ENCODE measurements at places on chromosomes 5 and 9.
A peak's percentile ranks its signal among the peaks of the same experiment; 100 is the strongest.

- DNase-seq: no peak
Observed at GRCh38 chr9:98730871-98731270, 22.1 kb upstream of the GABBR2 start.

DNA sequence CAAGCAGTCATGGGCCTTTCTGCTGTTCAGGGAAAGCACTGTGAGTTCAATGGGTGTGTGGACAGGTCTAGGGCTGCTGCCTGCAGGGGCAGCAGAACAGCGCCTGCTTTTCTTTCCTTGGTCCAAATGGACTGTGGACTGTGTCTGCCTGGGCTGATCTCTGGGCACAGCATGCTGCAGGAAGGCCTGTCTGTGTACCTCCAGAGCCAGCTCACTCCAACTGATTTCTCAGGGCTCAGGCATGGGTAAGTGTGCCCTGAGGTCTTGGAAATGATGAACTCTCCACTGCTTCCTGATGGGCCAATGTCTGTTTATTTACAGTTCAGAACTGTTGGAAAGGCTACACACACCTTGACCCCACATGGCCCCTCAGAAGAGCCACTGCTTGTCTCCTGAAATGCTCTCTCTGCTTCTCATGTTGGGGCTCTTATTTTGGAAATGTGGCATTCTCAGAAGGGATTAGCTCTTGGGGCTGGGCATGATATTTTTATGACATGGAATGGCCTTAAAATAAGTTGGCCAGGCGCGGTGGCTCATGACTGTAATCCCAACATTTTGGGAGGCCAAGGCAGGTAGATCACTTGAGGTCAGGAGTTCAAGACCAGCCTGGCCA is 27.0 kb downstream of the SLC22A4 start:
- DNase-seq: no peak

DNA sequence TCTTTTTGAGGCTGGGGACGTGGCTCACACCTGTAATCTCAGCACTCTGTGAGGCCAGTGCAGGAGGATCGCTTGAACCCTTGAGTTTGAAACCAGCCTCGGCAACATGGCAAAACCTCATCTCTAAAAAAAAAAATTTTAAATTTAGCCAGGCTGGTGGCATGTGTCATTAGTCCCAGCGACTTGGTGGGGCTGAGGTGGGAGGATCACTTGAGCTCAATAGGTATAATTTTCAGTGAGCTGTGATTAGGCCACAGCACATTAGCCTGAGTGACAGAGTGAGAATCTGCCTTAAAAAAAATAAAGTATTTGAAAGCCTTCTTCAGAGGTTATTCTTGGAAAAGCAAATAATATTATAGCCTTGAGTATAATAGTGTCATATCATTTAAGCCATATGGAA is 41.8 kb downstream of the NSD1 start:
- no peak for DNase-seq

GRCh38 chr5:74355041-74355824 is 285.3 kb downstream of the ENC1 start:
- DNase-seq: no peak

DNA sequence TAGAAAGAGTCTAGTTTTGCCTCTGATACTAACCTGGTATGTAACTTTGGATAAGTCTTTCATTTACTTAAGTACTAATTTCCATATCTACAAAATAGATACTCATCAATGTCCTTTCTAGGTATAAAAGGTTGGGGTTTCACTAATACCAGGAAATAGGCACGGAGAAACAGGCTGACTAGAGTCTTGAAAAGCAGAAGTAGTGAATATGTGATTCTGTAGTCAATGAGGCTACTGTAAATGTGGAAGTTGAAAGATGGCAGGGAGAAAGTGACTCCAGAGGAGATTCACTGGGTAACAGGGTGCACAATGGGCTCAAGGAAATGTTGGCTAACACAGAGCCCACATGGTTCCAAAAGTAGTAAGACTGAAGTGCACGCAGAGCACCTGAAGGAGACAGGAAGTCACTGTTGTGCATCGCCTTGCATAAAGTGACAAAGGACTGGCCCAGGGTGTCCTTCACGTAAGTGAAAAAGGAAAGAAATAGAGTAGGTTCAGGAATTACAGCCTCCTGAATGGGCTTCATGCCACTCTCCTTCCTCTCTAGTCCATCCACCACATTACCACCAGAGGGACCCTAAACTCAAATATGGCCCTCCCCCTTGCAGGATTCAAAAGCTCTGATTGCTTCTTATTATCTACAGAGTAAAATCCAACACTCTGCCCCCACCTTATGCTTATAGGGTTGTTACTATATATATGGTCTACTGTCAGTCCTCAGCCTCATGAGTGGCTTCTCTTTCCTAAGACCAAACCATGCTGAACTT is 288.0 kb upstream of the SMARCA2 start:
- no peak for DNase-seq

- DNase-seq: no peak
Observed at GRCh38 chr9:16915126-16915831, 44.8 kb upstream of the BNC2 start.

DNA sequence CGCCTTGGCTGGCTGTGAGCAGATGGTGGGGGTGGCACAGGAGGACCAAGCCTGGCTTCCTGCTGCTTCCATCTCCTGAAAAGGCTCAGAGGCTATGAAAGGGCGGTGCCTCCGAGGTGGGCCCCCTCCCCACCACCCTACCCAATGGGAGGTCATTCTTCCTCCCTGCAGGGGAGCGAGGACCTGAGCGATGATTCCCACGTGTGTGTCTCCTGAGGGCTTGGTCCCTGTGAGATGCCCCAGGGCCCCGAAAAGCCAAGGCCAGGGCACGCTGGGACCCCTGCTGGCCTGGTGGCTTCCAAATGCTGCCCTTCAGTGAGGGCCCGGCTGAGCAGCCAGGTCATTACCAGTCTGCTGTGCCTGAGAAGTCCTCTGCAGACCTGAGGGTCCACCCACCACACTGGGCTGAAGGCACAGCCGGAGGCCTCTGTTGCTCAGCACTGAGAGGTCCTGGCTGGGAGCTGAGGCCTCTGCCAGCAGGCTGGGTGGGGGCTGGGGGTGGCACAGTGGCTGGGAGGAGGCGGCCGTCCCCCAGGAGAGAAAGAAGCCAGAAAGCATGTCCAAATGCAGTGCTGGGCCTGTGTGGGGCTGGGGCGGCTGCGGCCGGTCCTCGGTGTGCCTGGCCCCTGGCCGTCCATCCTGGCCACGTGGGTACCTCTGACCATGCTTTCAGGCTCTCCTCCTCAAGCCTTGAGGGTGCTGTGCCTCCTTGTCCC is 14.0 kb upstream of the SLC6A19 start:
- no peak for DNase-seq

DNA sequence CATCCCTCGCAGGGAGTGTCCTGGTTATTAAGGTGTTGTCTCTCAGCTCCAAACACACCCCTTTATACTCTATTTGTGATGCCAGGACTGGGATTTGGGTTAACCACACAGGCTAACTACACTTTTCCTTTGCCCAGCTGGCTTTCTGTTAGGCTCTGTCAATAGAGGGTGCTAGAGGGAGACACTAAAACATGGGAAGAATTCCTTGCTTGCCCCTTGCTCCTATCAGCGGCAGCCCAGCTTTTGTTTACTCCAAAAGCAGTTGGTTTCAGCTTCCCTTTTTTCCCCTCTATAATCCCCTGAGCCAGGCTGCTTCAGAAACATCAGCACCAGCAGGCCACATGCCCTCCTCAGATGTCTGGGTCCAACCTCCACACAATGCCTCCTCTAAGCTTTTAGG is 297.1 kb downstream of the KCTD16 start:
- no peak for DNase-seq

DNA sequence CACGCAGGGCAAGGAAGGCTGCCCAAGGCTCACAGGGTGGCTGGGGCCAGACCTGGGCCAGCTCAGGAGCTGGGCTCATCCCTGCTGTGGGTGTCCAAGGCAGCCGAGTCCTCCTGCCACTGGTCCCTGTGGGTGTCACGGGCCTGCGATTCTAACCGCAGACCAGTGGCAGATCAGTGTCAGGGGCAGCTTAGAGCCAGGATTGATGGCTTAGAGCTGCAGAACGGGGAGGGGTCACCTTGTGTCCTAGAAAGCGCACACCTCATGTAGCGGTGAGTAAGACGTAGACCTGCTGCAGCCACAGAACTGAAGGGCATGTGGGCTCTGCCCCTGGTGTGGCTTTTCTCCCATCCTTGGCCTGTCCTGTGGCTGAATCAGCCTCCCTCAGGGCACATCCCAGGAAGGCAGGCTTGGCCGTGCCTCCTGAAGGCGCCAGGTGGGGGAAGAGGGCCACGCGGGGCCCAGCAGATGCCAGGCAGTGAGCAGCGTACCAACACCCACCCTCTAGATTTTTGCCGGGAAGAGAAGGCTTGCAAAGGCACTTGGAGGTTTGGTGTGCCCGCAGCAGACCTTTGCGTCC is 78.3 kb upstream of the FCN2 start:
- no peak for DNase-seq

- DNase-seq: no peak
Observed at GRCh38 chr5:30051976-30052375, 1141.5 kb upstream of the CDH6 start.

- DNase-seq: no peak
Observed at GRCh38 chr5:172872997-172873491, 39.0 kb downstream of the ERGIC1 start.

DNA sequence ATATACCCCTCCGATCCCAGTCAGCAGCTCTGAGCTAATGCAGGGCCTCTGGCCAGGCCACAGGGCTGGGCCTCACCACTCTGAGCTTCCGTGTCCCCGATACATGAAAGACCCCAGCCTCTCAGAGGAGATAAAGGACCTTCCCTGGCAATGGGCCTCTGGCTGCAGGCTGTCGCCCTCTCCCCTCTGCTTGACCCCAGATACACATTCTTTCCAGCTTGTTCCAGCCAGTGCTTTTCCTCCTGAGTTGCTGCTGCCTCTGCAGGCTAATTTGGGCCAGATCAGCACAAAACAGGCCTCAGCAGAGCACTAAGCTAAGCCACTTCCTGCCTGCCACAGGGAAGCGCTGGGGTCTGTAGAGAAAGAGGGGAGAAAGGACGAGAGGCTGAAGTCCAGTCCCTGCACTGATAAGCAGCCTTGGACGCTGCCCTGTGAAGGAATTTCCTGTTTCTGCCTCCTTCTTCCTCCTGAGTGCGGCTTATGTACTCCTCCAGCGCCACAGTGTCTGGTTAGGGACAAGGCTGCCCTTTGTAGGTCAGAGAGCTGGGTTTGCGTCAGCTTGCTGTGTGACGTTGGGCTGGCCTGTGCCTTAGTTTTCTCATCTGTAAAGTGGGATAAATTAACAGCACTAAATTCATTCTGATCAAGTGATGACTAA is 73.0 kb upstream of the IL17B start:
- DNase-seq: no peak

GRCh38 chr5:19619571-19619970 is 368.4 kb downstream of the CDH18 start:
- DNase-seq: no peak

GRCh38 chr9:83473488-83473971 is 64.7 kb downstream of the FRMD3 start:
- no peak for DNase-seq

GRCh38 chr5:127014573-127014972 is 15.8 kb downstream of the MARCHF3 start:
- no peak for DNase-seq

GRCh38 chr9:127049044-127049443 is 73.4 kb downstream of the ANGPTL2 start:
- peak; percentile 3 for DNase-seq

GRCh38 chr9:128765499-128765898 is 6.2 kb downstream of the ZER1 start:
- no peak for DNase-seq

- no peak for DNase-seq
Observed at GRCh38 chr9:95181226-95181818, 136.2 kb downstream of the FANCC start.

GRCh38 chr5:40360685-40361084 is 319.0 kb upstream of the PTGER4 start:
- no peak for DNase-seq

- DNase-seq: no peak
Observed at GRCh38 chr9:95770653-95771131, 104.8 kb upstream of the ERCC6L2 start.

DNA sequence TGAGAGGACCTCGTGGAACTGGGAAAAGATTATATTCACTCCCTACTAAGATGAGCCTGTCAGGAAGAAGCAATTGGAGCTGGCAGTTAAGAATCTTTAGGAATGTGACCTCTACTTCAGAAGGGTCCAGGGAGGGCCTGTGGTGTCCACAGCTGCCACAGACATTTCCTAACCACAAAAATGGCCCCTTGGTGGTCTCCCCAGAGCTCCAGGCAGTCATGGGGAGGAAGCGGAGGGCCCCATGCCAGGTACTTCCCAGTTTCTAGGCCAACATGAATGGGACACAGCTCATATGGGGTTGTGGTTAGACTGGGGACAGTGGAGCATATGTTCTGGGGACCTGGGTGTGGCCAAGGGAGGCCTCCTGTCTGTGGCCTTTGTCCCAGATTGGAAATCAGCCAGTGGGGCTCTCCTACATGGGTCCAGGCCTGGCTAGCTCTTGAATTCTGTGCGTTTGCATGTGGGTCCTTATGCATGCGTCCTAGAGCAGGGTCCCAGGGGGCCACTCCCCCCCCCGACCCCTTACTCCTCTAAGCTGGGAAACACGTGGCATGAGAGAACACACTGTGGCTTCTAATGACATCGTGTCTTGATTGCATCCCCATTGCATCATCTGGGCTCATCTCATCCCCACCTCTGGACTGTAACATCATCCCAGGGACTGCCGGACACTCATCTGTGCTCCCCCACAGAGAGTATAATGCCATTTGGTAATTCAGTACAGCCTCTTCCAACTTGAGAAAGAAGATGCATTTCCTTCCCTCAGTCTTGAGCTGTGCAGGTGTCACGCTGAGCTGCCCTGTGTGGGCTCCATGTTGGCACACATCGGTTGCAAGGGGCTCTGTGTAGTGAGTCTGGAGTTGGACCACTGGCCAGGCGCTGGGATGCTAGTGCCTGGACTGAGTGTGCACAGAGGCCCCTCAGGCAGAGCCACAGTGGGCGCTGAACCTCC is 31.3 kb downstream of the IRF1 start:
- no peak for DNase-seq

DNA sequence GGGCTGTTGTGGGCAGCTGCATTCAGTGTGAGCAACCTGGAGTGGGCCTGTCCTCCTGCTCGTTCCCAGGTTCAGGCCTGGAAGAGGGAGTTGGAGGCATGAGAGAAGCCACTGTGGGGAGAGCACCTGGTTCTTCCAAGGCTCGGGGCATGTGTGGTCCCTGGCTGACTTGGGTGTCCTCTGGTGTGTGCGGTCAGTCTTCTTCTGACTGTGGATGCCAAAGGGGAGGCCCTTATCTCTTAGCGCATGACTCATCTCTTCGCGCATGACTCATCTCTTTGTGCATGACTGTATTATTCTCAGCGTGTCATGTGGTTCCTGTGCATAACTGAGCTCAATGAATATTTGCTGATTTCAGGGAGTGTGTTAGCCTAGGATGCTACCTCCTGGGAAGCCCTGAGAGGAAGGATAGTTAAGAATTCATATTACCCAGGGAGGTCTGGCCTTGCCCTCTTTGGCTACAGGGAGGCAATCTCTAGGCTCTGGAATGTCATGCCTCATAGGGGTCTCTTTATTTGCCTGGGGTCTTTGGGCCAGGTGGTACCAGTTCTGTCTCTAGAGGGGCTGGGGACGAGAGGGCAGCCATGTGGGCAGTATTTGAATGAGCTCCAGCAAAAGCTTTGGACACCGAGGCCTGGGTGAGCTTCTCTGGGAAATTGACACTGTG is 188.7 kb downstream of the HSPA4 start:
- no peak for DNase-seq

All from activated T-helper 1 cell treated with Interleukin-2 at 50 U/mL for 16 hours (primary cell).